Fibroblast of skin of right quadriceps (primary cell): ENCODE measurements at places on chromosomes 6 and 20.

DNA sequence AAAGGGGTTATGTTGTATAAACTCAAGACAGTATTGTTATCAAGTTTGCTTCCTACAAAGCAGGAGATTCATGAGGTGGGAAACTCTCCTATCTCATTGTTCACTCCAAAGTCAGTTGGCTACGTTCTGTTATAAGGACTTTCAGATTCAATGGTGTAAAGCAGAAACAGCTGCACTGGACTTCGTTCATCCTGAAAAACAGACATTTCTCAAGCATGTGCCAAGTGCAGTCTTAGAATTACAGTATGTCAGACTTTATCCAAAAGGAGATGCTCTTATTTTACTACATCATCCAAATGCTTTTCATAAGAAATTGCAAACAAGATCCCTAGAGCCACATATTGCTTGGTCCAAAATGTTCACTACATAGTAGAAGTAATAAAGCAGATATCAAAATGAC is 14.9 kb downstream of the COL21A1 start:
- no peak for DNase-seq

DNA sequence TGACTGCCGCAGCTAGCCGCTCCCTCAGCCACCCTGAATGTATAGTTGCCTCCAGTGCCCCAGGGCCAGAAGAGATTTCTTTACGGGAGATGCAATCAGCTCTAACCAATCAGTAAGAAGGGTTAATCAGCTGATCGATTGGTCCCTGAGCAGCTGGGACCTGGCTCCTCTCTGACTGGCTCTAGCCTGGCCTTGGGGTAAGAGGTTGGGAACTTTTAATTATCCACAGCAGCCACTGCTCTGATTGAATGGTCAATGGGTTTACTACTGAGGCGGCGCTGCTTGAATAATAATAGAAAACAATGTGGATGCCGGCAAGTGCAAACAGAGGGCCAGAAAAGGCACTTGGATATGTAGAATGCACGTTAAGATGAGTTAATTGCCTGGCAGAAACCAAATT is 99.8 kb downstream of the TFAP2A start:
- no peak for DNase-seq

- DNase-seq = no peak
Observed at GRCh38 chr20:4633379-4633778, 88.3 kb upstream of the PRND start.

DNA sequence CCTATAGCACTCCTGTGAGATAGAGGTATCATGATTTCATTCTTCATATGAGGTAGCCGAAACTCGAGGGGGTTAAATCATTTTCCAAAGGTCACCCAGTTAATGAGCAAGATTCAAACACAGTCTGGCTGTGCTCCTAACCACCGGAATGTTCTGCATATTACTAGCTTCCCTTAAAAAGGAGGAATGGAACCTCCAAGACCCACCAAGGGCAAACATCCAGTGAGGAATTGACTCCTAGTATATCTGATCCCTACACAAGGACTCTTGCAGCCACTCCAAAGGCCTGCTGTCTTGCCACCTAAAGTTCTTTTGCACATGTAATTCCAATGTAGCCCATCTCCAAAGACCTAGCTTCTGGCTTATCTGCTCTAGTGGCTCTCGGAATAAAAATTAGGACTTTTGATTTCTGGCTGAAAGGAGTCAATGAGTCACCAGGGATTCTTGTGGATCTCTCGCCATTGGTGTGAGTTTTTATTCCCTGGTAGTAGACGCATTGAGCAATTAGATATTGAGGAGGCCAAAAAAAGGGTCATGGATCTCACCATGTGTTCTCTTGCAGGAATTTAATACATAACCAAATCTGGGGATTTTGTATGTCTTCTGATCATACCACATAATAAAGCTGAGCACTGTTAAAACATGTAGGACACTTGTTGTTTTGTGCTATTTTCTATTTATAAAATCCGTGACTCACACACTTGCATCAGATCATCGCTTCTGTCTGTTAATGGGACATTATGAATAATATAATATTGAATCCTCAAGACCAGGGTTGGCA is 9.1 kb downstream of the BCAS1 start:
- peak; percentile 70 for DNase-seq

DNA sequence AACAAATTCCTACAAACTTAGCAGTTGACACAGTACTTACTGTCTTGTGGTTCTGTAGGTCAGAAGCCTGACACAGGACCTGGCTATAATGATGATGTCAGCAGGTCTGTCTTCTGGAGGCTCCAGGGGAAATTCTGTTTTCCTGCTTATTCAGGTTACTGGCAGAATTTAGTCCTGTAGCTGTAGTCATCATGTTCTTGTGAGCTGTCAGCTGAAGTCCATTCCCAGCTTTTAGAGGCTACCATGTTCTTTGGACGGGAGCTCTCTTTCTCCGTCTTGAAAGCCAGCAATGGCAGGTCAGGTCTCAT is 99.2 kb downstream of the HIVEP1 start:
- no peak for DNase-seq

GRCh38 chr6:31587791-31588777 is 2.0 kb downstream of the LST1 start:
- DNase-seq = no peak
